ENCODE measurements at places on chromosomes 3 and 15. TPM values are rescaled to one million over a fixed set of nuclear protein-coding genes. Genes with fewer than 3 reads are reported as not detected.

DNA sequence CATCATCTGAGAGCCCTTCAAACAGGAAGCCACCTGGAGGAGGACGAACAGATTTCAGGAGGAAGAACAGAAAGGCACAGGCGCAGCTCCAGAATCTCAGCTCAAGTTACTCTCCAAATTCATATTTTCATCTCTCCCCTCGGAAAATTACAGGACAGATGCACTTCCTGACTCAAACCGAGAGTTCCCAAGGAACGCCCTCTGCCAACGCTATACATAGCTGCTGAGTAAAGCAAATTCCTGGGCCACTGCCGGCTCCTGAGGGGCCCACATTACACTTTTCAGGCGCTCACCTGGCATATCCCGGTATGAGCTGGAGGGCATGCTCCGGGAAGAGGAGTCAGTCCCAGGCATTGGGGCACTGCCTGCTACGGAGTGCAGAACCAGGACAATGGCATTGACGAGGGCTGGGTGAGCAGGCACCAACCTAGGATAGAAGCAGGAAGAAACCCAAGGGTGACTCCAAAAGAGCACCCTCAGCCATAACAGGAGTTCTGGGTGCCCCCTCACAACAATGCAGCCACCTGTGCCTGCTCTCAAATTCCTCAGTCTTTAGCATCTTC lies 11.2 kb downstream of the UBL7 start:
- DNase-seq: no peak

NLGN1 gene
- total RNA-seq: 13.7 TPM

INKA1 gene
- 2.3 TPM for total RNA-seq

LOXL1 gene
- total RNA-seq: 31.9 TPM

GRCh38 chr3:69936266-69936665 lies 63.3 kb upstream of the SAMMSON start:
- DNase-seq: no peak

- no peak for DNase-seq
These were observed 255.8 kb downstream of the SLCO3A1 start for GRCh38 chr15:92109191-92109873.

- no peak for DNase-seq
These were observed 61.4 kb downstream of the LRRFIP2 start for GRCh38 chr3:37112987-37113386.

- no peak for DNase-seq
These were observed 68.0 kb downstream of the FNDC3B start for GRCh38 chr3:172107403-172107802.

TMEM266 gene
- total RNA-seq: not detected

MUC4 gene
- 0.11 TPM for total RNA-seq

DNA sequence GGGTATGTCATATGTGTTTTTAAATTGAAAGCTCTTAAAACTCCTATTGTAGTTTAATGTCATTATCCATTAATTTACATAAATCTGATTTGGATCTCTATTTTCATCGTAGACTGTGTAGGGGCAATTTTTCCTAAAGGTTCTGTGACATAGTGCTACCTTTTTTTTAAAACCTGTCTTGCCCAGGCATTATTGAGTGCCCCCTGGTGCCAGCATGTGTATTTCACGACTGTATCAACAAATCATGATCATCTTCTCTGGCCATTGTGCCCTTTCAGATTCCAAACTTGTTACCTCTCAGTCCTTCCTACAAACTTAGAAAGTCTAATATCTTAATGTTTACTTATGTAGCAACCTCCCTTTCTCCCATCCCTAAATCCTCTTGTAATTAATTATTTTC lies 97.2 kb upstream of the FLNB start:
- no peak for DNase-seq

DNA sequence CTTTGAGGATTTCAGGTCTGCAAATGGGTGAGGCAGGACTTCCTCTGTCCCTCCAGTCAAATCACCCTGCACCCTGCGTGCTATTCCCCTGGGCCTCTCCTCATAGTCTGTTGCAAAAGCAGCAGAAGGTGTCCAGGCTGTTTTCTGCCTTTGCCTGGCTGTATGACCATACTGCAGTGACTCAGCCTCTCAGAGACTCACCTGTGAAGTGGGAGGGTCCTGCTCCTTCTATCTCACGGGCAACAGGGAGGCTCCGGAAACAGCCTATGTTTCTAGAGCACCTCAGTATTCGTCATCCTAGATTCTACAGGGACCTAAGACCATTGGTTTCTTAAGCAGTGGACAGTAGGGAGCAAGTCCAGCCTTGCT lies 216.4 kb downstream of the TLE3 start:
- DNase-seq: no peak

ANKRD34C gene
- total RNA-seq: 0.66 TPM

KLF15 gene
- 44.6 TPM for total RNA-seq

- DNase-seq: peak; percentile 43
These were observed 79.2 kb upstream of the CCNL1 start for GRCh38 chr3:157239082-157239704.

- no peak for DNase-seq
These were observed 14.2 kb downstream of the RAB8B start for GRCh38 chr15:63203451-63204090.

DNA sequence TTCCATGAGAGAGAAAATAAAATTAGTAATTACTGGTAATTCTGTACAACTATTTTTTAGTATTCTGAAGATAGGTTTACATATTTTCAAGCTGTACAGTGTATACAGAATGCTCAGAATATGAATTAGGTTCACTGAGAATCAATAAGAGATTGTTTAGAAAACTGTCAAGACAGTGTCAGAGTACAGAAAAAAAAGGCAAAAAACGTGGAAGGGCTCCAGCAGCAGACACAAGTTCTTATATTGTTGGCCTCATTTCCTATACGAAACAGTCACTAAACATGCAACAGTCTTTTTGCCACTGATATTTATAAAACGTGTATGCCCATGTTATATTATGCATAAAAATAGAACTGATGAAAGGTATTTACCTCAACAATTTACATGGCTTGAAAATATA lies 103.9 kb downstream of the ISL2 start:
- no peak for DNase-seq

- DNase-seq: no peak
These were observed 11.1 kb upstream of the TSPAN3 start for GRCh38 chr15:77081971-77082370.

DNA sequence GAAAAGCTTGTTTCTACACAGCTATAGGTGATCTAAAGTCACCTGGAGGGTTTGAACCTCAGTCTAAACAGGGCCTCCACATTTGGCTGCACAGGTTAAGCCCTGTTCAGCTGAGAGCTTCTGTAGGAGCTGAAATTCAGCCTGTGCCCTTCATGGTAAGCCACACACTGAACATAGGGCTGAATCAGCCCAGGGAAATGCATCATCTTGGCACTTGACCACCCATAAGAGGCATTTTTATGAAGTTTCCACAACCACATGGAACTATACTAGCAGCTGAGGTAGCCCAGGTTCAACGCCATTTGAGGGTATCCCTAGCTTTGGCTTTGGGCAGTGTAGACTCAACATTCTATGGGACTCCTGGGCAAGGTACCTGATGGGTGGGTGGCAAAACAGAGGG lies 126.8 kb downstream of the FAM174B start:
- no peak for DNase-seq

DNA sequence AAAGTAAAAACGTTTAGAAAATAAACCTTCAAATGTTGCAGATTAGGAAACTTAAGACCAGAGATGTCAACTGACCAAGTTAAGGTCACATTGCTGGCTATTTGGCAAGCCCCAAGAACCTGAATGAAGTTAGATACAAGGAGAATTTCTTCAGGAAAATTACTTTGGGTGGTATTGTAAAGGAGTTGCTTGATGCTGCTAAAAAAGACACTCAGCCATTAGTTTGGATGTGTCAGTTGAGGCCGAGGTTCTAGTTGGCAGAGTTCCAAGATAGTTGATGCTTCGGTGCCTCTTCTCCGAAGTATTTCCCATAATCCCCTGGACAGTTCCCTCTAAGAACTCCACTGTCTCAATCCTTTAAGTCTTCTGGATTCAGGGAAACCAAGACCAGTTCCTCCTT lies 24.3 kb downstream of the SIAH2 start:
- DNase-seq: no peak

GRCh38 chr15:84983294-84983693 lies 1.6 kb downstream of the PDE8A start:
- no peak for DNase-seq

SCN5A gene
- total RNA-seq: 239 TPM

IL17RD gene
- total RNA-seq: 9.6 TPM

- no peak for DNase-seq
These were observed 91.0 kb downstream of the XRN1 start for GRCh38 chr3:142356818-142357217.

DNA sequence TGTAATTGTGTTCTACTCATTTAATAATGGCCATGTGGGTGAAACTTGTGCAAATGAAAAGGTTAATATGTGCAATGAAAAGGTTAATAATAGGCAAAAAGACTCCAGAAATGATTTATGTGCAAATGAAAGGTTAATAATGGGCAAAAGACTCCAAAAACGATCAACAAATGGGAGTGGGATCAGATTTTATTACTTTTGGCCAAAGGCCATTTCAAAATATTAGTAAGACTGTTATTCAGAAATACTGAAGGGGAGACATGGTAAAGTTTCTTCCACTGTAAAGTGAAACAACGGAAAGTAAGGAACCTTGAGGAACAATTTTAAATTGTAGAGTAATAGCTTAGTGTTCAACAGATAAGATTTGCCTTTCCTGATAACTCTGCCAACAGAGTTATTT lies 40.7 kb downstream of the STARD9 start:
- no peak for DNase-seq

DNA sequence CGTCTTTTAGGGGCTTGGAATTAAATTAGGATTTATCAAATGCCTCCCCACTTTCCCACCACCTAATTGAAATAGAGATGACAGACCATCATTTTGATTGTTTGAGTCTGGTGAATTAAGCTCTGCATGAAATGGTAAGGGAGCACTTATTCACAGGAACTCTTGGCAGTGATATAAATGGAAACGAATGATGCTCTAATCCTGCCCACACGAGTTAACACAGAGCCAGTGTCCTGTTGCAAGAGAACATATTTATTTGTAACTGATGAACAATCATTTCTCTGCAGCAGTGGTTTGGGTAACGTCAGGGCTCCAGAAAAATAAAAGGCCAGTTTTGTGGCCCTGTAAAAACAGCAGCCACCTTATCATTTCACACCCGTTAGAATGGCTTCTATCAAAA lies 163.3 kb downstream of the FEZF2 start:
- DNase-seq: no peak

GRCh38 chr15:29115093-29115991 lies 154.3 kb downstream of the NSMCE3 start:
- DNase-seq: no peak

DNA sequence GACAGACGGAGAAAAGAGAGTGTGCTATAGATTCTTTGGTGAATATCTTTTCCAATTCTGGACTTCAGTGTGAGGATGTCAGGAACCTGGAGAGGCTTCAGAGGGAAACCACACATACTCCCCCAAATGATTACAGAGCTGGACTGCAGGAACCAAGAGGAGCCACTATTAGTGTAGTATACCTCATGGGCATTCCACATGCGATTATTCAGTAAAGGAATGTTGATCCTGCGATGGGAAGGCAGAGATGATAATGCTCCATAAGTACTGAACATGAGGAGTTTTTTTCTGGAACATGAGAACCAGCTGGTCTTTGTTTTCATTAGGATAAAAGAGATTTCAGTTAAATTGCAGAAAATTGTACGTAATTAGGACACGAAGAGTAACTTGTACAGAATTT lies 18.7 kb downstream of the STARD9 start:
- DNase-seq: no peak

- peak; percentile 27 for DNase-seq
These were observed 46.9 kb upstream of the NEDD4 start for GRCh38 chr15:56040081-56041035.

DNA sequence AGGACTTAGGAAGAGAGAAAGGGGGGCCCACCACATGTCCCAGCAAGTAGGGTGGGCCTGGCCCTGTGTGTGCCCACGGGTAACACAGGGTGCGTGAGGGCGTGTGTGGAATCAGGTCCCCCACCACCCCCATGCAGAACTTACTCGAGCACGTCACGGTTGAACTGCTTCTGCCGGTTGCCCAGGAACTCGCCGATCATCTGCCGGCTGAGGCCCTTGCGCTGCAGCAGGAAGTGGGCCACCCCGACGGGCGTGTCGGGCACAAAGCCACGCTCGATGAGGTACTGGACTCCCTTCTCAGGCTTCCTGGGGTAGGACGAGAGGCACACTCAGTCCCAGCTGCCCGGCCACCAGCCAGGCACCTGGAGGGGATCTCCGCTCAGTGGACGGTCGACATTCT lies 83.1 kb upstream of the RPL32 start:
- no peak for DNase-seq

- no peak for DNase-seq
These were observed 130.2 kb downstream of the FILIP1L start for GRCh38 chr3:99984139-99984538.

GRCh38 chr15:85527895-85528294 lies 147.5 kb downstream of the AKAP13 start:
- no peak for DNase-seq

DNA sequence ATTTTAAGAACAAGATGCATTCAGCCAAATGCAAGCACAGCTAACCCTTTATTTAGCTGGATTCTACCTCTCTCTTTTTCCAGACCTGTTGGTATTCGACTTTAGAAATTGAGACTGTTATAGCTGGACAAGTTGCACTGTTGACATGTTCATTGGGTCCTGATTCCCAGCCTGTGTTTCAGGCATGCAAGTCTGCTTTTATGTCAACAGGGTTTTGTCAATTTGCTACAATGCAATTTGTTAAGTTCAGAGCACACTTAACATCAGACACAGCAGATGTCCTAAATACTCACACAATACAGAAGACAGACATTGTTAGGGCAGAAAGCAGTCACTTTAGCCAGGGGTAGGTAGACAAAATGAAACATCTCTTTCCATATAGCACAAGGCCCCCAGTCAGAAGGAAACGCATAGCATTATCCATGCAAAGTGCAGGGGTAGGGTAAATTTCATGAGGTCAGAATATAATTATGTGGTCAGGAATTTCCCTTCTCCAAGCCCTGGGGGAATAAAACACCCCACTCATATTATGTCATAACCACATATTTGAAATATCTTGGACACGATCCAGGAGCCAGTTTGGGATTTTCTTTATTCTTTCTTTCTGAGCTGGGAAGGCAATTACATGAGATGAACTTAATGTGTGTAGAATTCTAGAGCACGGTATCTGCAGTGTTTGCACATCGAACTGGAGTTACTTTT lies 504.1 kb downstream of the NTRK3 start:
- DNase-seq: no peak

DNA sequence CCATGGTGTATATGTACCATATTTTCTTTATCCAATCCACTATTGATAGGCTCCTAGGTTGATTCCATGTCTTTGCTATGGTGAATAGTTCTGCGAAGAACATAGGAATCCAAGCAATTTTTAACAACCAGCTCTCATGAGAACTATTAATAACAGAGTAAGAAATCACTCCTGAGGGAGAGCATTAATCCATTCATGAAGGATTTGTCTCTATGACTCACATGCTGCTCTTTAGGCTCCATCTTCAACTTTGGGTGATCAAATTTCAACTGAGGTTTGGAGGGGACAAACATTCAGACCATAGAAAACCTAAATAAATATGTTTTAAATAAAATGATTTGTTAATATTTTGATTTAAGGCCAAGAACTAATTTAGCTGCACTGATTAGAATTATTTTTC lies 147.4 kb downstream of the NSUN3 start:
- no peak for DNase-seq

- DNase-seq: no peak
These were observed 26.7 kb downstream of the PIK3CA start for GRCh38 chr3:179174898-179175297.
